ENCODE measurements at places on chromosomes 5 and 9. TPM values are rescaled to one million over a fixed set of nuclear protein-coding genes. Genes with fewer than 3 reads are reported as not detected.

- DNase-seq: no peak
Observed at GRCh38 chr5:149152317-149152746, 11.0 kb downstream of the ABLIM3 start.

IL3 gene
- not detected for total RNA-seq

DNA sequence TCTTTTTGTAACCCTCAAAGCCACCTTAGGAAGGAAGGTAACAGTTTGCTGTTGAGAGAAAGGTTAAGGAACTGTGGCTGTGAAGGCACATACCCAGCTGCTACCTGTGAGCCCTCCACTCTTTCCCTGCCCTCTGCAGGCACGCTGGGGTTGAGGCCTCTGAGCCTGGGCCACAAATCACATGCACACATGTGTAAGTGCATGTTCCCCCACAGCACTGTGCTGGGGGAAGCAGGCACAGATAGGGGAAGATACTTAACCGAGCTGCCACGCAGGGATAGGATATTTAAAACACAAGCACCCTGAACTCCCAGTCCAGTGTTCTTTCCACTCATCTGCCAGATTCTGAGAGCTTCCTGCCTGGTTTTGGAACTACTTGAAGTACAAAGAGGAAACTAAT lies 18.1 kb downstream of the LARP1 start:
- no peak for DNase-seq

- no peak for DNase-seq
Observed at GRCh38 chr5:2536632-2537377, 214.7 kb downstream of the IRX2 start.

DNA sequence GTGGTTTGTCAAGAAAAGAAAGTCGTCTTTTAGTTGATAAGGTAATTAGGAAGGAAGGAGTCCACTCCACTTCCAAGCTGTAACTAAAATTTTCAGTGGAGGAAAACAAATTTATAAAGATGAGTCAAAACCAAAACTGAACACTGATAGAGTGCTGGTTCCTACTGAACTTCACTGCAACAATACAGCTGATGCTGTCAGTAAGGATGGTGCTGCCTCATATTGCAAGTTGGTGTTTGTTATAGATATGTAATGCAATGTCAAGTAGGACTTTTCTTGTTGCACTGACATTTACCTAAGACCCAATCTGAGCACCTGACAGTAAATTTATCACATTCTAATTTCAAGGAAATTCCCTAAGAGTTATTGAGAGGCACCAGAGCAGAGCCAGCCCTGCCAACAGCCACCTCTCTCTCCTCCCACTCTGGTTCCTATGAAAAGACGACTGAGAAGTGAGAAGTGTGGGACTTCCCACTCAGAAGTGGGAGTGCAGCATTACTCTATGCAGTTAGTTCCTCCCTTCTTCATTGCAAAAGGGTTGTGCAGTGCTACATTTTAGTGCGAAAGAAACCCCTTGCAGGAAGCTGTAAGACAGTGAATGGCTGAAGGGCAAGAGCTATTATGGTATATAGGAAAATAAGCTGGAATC lies 350.8 kb downstream of the NFIB start:
- no peak for DNase-seq

GRCh38 chr9:128473104-128473503 lies 17.3 kb downstream of the ODF2 start:
- no peak for DNase-seq

GRCh38 chr5:122187426-122187825 lies 58.1 kb downstream of the ZNF474 start:
- no peak for DNase-seq

GRCh38 chr5:173800340-173800739 lies 87.8 kb upstream of the CPEB4 start:
- no peak for DNase-seq
